ENCODE measurements at places on chromosomes 3 and 15.

DNA sequence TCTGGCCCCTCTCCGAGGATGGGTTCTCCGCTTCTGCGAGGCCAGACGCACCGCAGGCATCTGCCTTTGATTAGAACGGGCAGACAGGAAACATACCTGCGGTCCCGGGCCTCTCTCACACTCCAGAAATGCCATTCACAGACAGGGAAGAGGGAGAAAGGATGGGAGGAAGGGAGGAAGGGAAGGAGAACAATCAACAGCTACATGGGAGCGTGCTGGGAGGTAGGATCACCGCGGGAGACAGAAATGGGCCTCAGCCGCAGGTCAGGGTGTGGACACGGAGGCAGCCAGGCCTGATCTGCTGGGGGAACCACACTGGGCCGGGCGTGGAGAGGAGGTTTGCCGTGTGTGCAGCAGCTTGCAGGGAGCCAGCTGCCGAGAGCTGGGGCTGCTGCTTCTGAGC is 90.7 kb upstream of the RGMA start:
- DNase-seq = no peak

DNA sequence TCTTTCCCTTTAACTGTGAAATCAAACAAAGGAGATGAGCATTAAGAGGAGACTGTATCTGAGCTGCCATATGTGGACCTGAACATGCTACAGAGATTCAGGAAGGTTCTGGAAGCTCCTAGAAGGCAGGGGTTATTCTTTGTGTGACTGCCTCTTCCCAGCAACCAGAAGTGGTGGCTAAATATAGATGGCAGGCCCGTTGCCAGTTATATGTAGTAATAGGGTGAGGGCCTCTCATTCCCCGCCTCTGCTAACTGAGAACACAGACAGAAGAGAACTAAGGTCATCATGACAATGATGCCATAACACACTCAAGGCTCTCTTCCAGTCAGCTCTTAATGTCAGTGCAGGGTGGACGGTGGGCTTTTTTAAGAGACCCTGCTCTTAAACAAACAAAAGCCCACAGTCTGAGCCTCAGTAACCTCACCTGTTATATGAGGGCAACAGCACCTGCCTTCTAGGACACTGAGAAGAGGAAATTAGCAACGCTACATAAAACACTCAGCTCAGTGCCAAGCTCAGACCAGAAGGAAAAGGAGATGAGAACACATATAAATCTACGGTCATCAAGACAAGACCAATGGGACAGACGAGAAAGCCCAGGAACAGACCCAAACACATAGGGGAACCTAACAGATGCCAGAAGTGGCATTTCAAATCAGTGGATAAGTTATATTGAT is 22.3 kb downstream of the CFAP92 start:
- DNase-seq = no peak

DNA sequence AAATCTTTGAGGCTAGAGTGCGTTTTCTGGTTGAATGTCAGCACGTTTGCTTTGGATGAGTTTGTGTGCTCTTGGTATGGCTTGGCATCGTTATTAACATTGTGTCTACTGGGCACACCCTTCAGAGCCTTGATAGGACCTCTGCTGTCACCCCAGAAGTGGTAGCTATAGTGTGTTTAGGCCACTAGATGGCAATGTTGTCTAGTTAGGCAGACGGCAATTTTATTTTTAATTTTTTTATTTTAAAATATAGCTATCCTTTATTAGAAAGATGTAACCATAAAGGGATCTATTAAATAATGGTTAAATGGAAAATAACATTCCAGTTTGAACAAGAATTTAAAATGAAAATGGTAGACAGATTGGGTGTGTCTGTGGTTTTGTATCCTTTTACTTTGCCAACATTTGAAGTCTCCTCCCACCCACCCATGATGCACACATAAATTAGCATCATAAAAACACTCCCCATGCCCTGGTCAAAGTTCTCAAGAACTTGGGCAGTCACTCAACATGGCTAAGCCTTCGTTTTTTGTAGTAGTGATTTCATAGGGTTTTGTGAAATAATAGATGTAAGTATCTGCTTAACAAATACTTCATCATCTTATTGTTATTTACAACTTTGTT is 200.7 kb downstream of the KCNH8 start:
- no peak for DNase-seq

- no peak for DNase-seq
Measured at GRCh38 chr15:99408236-99409096, 157.2 kb downstream of the LRRC28 start.

DNA sequence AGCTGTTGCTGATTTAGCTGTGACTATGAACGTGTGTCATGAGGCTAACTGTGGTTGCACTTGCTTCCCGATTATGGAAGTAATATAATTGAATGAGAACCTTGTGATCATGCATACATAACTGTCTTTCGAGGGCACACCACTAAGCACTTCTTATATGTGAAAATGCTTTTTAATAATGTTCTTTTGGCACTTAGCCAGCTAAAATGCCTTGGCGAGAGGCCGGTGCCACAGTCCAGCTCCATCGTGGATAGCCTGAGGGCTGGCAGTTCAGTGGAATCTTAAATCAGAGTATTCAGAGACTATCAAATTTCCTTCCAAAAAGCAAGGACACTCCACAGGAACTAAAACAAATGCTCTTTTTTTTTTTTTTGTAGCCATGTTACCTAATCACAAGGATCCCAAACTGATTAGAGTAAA is 161.6 kb upstream of the FRMD4B start:
- no peak for DNase-seq

GRCh38 chr3:100245927-100246326 is 14.9 kb upstream of the TBC1D23 start:
- no peak for DNase-seq

- peak; percentile 2 for DNase-seq
Measured at GRCh38 chr15:26628879-26629529, 143.9 kb downstream of the GABRB3 start.

DNA sequence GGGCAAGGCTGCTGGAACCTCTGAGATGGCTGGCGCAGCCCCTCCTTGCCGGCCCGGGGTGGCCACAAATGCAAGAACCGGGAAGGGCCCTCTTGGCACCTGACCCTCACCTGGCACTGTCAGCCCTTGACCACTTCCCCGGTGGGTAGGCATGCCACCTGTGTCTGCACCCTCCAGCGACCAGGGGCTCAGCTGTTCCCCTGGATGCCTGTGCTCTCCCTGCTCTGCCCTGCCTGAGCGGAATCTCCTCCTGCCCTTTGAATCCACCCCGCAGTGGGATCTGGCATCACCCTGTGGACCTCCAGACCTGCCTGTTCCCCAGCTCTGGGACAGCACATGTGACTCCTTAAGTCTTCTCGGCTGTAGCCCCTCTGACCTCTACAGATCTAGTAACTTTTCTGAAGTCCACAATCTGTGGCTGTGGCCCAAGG is 26.1 kb upstream of the FGD5 start:
- no peak for DNase-seq

DNA sequence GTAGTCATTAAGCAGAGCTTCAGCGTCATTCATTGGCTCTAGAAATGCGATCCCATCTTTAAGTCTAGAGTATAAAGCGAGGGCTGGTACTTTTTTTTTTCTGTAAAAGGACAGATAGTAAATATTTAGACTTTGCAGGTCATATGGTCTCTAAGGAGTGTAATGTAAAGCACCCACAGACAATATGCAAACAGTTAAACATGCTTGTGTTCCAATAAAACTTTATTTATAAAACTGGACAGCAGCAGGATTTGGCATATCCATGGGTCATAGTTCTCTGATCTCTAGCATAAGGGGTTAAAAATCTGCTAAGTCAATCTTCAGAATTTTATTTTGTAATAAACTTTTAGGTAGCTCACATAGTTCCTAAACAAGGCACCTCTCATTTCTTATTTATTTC is 226.8 kb upstream of the TBC1D5 start:
- no peak for DNase-seq

GRCh38 chr3:7813365-7813764 is 688.3 kb upstream of the LMCD1 start:
- no peak for DNase-seq

DNA sequence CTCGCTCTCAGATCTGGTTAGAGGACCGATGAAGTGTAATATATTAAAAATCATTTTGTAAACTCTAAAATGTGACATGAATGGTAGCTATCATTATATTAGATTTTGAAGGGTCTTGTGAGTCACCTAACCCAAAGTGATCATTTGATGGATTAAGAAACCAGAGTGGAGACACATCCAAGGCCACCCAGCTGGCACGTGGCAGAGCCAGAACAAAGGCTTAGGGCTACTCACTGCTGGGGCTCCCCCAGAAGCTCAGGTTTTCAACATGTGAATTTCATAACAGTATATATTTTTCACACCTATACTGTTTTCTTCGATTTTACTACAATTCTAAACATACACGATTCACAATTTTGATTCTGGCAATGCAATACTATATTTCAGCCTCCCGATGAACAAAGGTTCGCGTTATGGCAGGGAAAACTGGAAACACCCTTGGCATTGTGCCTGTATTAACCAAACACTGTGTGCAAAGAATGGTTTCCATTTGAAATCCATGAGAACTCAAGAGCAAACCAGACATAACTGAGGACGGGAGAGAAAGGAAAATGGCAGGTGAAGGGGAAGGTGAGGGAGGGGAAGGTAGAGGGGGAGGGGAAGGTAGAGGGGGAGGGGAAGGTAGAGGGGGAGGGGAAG is 88.9 kb downstream of the ADAMTS17 start:
- DNase-seq = no peak

- DNase-seq = no peak
Measured at GRCh38 chr3:15979495-15979894, 181.7 kb upstream of the ANKRD28 start.

DNA sequence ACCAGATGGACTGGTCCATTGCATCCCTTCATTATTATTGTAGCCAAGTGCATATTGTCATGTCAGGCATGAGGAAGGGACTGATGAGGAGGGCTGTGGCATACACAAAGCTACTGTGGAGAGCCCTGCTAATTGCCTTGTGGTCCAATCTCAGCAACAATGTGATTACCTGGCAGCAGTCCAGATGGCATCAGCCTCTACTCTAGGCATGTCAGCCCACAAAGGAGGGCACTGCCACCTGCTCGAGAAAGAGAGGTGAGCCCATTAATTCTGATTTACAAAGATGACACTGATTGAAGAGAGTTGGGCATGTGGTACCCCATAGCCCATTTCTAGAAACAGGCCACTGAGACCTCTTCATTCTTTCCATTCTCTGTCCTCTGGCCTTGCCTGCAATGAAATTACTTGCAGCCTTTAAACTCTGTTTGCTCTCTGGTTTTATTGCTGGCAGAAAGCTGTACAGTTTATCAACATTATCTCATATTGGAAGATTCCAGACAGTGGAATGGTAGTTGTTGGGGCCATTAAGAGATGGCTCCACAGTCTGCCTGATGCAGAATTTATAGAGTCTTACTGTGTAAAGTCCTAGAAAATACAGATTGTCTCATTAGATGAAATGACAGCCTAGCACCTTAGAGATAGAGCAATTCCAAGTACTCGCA is 307.7 kb downstream of the ARPP21 start:
- no peak for DNase-seq

GRCh38 chr15:80749589-80749988 is 29.6 kb upstream of the CEMIP start:
- no peak for DNase-seq

DNA sequence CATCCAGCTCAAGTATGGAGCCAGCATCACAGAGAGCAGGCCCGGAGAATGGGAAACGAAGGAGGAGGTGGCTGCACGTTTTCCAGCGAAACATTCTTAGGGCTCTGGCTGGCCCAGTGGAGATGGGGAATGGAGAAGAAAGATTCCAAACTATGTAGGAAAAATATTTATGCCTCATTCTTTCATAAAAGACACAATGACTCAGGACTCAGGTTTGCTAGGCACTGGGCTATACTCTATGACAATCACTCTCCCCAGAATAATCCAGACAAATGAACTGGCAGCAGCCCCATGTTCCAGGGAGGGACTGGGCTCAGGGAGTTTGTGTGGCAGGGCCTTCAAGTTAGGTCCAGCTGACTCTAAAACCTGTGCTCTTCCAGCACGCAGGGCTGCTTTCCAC is 110.8 kb upstream of the RAD18 start:
- DNase-seq = no peak

DNA sequence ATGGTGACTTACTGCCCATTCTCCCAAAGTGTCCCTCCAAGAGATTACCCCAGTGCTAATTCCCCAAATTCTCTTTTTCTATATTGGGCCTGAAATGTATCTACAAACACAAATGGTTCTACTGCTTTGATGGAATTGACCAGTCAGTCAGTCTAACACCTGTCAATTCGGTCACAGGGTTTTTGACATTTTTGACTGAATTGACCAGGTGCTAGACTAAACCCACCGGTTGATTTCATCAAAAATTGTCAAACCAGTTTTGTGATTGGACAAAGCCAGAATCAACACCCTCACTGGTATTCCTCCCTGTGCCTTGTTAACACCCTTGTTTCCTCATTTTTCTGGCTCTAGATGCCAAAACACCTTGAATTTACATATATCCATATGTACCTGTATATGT is 398.4 kb upstream of the NR2F2 start:
- DNase-seq = no peak

DNA sequence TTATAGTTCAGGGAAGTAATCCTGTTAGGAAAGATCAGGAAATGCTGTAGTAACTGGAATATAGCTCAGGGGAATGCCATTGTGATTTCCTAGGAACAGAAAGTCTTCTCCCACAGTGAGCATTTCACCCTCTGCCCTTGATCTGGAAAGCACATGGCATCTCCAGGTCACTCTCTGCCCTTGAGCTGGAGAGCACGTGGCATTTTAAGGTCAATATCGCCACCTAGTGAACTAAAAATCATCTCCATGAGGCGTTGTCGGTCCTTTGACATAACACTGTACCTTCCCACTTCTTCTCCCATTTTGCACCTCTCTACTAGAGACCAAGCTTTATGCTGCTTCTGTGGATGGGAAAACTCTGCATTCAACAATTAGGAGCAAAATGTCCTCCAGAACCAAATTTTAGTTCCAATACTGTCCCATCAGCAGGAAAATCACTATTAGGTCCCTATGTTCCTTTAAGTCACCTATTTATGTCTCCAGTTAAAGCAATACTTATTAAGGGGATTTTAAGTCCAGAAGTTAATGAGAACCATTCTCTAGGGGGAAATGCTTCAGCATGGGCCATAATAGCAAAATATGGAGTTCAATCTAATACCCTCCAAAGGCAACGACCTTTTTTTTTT is 54.7 kb upstream of the GK5 start:
- DNase-seq = peak; percentile 28

DNA sequence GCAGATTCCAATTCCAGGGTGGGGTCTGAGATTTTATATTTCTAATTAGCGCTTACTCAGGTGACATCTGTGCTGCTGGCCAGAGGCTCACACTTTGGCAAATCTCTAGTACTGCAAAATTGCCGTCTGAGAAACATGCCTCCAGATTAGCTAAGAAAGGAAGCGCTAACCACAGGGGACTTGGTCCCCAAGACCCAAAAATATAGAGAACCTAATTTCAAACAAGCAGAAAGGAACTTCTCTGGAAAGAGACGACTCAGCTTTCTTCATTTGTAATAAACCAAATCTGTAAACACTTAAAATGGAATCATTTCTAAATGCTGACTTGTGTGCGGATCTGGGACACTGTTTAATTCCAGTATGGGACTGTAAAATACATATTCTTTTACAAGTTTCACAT is 55.7 kb downstream of the B3GNT5 start:
- DNase-seq = no peak

- DNase-seq = no peak
Measured at GRCh38 chr3:157104928-157105652, 54.9 kb downstream of the CCNL1 start.
